Choroid plexus epithelial cell (primary cell): ENCODE measurements at places on chromosomes 16 and 17.
A peak's percentile ranks its signal among the peaks of the same experiment; 100 is the strongest.

GRCh38 chr17:73431401-73432205, 119.8 kb upstream of the CDC42EP4 start:
- DNase-seq, result no peak

GRCh38 chr17:29379084-29379991, 10.8 kb upstream of the TAOK1 start:
- peak; percentile 31 for DNase-seq

GRCh38 chr16:10765772-10766171, 22.1 kb downstream of the NUBP1 start:
- DNase-seq, result no peak

GRCh38 chr17:44921122-44921882, 6.0 kb upstream of the GFAP start:
- peak; percentile 41 for DNase-seq

- peak; percentile 34 for DNase-seq
These were observed 2.4 kb upstream of the MTSS2 start for GRCh38 chr16:70688246-70688742.

- DNase-seq, result no peak
These were observed 12.7 kb downstream of the NATD1 start for GRCh38 chr17:21240369-21241055.

GRCh38 chr16:526181-527014, 1.1 kb upstream of the CAPN15 start:
- peak; percentile 62 for DNase-seq
